ENCODE measurements at places on chromosomes 7 and 10.

- H3K27ac ChIP-seq = no peak overlapping the region
- H3K4me3 ChIP-seq = no peak overlapping the region
- no peak for DNase-seq
- no peaks in the 10 kb centered on the region for H3K27me3 ChIP-seq
Observed at GRCh38 chr7:8913682-8914081, 480.3 kb downstream of the NXPH1 start.

DNA sequence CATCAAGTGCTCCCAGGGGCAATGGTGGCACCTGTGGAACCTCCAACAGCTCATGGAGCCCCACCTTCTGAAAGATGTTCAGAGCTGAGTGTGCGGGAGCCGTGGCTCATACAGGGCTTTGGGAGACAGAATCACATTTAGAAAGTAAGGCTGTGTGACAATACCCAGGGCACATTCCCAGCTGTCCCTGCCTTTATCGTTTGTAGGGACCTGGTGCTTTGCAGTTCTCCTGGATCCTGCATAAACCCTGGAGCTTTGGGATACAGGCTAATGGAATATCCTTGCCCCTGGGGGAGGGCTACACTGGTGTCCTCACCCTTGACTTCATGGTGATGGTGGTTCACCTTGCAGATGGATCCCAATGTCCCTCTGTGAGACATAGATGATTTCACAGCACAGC is 134.8 kb upstream of the LAMB4 start:
- no peak overlapping the region for H3K4me3 ChIP-seq
- H3K4me1 ChIP-seq = no peaks in the 10 kb centered on the region
- H3K27ac ChIP-seq = no peak overlapping the region
- H3K27me3 ChIP-seq = no peaks in the 10 kb centered on the region

DNA sequence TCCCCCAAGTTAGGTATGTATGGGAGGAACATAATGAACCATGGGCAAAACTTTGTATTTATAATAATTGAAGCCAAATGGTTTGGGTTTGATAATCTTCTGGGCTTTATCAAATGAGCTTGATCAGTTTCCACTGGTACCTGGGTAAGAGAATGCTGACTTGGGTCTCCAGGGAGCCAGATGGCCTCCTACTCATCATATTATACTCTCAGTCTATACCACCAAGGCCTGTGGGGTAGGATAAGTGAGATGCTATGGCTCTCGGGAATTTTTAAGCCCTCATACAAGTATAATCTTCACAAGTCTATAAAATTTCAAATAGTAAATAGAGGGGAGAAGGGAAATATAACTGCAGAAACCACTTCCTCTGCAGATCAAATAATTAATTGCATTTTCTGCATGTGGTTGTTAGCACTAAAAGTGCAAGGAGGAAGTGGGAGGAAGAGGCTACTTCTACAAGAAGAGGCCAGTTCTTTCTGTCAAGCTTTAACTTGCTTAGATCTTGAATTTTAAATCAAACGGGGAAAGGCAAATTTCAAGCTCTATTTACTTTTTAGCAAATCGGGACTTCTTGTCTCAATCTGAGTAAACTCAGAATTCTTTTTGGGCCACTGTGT is 349.0 kb downstream of the SORCS1 start:
- H3K4me3 ChIP-seq = no peak overlapping the region
- H3K27me3 ChIP-seq = no peaks in the 10 kb centered on the region
- H3K27ac ChIP-seq = no peak overlapping the region
- no peak for DNase-seq
- H3K4me1 ChIP-seq = no peaks in the 10 kb centered on the region

DNA sequence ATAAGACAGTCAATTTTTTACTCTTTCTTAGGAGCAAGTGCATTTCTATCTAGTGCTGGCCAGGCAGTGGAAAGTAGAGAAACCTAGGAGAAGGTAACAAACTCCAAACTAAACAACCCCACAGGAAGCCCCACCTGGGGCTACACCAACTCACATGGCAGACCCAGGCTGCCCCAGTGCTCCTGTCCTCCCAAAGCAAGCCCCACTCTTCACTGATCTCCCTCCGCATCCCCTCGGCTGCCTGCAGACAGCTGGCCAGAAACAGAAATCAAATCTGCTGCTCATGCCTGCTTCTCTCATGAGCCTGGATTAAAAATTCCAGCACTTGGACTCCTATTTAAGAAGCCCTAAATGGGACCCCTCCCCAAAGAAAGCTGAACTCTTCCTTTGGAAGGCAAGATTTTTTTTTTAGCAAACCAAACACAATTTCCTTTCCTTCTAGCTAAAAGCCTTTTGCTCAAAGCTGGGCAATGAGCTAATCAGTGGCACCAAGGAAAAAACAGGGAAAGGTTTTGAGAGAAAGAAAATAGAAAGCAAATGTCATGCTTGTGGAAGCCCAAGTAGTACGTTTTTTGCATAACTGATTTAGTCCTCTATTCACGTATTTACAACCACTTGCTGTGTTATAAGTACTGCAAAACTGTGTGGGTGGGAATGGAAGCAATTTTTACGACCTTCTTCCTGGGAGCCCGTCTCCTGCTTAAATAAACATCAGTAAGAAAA is 10.8 kb downstream of the PDE1C start:
- H3K27me3 ChIP-seq = no peaks in the 10 kb centered on the region
- no peak for DNase-seq
- peak overlapping the region; percentile 49 for H3K27ac ChIP-seq
- peak overlapping the region; percentile 33 for H3K4me3 ChIP-seq
- no peaks in the 10 kb centered on the region for H3K36me3 ChIP-seq

DNA sequence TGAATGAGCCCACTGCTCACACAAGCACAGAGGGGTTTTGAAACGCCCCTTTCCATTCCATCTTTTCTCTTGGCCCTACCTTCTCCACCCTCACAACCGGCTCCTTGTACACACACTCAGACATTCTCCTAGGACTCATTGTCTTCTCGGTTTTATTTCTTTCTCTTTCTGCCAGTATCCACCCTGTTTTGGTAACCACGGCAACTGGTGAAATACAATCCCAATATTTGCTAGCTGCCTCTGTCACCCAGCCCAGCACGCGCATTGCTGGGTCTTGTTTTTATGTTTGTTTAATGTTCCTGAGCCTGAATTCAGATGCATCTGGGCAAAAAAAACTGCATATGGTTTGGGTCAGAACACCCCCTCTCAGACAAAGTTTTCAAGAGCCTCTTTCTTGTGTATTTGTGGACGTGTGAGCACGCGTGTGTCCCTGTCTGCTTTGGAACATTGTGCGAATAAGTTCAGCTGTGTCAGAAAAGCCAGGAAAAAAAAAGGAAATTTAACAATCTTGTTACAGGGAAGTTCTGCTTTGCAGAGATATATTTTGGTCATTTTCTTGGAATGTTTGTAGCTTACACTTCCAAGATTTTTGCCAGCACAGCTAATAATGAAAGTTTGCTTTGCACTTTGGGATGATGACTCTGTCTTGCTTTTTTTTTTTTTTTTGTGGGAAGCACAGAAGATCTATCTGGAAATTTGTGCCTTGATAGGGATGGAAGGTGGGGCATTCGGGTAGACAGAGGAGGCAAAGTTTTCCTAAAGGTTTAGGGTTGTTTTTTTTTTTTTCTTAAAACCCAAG is 225.9 kb downstream of the TRIL start:
- H3K4me3 ChIP-seq = peak overlapping the region; percentile 32
- no peak for DNase-seq
- no peaks in the 10 kb centered on the region for H3K27me3 ChIP-seq

GRCh38 chr10:52865213-52865612 is 92.6 kb upstream of the MBL2 start:
- H3K27ac ChIP-seq = no peak overlapping the region
- no peaks in the 10 kb centered on the region for H3K36me3 ChIP-seq
- no peak for DNase-seq
- no peaks in the 10 kb centered on the region for H3K4me1 ChIP-seq
- no peaks in the 10 kb centered on the region for H3K27me3 ChIP-seq

GRCh38 chr10:122485670-122486069 is 24.3 kb downstream of the HTRA1 start:
- peak; percentile 60 for DNase-seq
- H3K27ac ChIP-seq = no peak overlapping the region
- H3K4me3 ChIP-seq = no peak overlapping the region
- H3K27me3 ChIP-seq = no peaks in the 10 kb centered on the region
- H3K4me1 ChIP-seq = peaks cover 49% of the 10 kb centered on the region

DNA sequence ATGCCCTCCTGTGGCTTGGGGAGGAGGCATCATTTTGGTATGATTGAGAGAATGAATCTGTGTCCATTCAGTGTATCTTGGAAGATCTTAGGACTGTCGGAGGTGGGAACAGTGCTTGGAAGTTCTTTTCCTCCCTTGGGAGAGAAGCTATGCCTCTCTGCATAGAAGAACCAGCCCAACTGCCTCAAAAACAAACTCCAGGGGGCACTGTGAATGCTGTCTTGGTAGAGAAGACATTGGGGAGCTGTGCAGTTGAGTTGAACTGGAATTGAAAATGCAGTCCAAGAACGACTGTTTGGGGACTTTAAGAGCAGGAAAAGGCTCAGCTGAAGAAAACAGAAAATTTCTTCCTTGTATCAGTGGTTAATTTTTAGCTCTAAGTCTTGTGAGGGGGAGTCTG is 4.9 kb upstream of the GJD4 start:
- H3K4me1 ChIP-seq = no peaks in the 10 kb centered on the region
- no peak overlapping the region for H3K27ac ChIP-seq
- H3K27me3 ChIP-seq = peaks cover 11% of the 10 kb centered on the region
- DNase-seq = no peak
- no peaks in the 10 kb centered on the region for H3K36me3 ChIP-seq
- H3K4me3 ChIP-seq = no peak overlapping the region

GRCh38 chr10:112526139-112526538 is 79.1 kb downstream of the VTI1A start:
- no peak for DNase-seq
- no peaks in the 10 kb centered on the region for H3K36me3 ChIP-seq
- H3K4me3 ChIP-seq = no peak overlapping the region
- no peaks in the 10 kb centered on the region for H3K27me3 ChIP-seq

GRCh38 chr10:71854031-71854430 is 3.0 kb upstream of the PSAP start:
- H3K4me1 ChIP-seq = no peaks in the 10 kb centered on the region
- no peak for DNase-seq
- H3K36me3 ChIP-seq = no peaks in the 10 kb centered on the region
- H3K27ac ChIP-seq = no peak overlapping the region
- no peaks in the 10 kb centered on the region for H3K27me3 ChIP-seq
- no peak overlapping the region for H3K4me3 ChIP-seq

- no peaks in the 10 kb centered on the region for H3K27me3 ChIP-seq
- no peaks in the 10 kb centered on the region for H3K36me3 ChIP-seq
- no peak for DNase-seq
- no peak overlapping the region for H3K4me3 ChIP-seq
Observed at GRCh38 chr10:15223174-15223573, 54.7 kb upstream of the NMT2 start.

DNA sequence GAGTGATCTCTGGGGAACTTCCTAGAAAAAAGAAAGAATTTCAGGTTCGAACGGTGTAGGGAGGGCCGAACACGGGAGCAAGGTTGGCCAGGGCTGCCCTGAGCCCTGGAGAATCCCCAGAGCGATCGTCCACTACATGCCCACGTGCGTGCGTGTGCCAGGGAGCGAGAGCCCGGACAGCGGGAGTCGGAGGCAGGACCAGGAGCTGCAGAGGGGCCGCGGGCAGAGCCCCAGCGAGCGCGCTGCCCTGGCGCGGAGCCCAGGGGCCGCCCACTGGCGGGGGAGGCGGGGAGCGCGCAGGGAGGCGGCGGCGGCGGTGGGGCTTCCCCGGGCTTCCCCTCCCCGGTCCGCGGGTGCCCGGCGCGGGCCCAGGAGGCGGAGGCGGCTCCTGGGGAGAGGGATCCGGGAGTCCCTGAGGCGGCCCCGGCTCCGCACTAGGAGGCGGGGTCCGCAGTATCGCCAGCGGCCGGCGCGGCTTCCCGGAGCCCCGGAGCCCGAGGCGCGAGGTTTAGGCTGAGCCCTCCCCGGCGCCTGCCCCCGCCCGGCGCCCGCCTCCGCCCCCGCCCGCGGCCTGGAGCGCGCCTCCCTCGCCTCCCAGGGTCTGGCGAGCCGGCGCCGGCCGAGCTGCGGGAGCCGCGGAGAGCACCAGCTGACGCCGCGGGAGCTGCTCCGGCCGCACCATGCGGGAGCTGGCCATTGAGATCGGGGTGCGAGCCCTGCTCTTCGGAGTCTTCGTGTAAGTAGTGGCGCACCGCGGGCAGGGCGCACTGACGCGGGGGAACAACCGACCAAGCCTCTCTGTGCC is at the start of gene PLPP4:
TSS of gene PLPP4 (plus strand) at position 602 of the 805 bp plus-strand sequence. CDS start at position 681, 79 bp downstream.
- DNase-seq = no peak
- H3K4me1 ChIP-seq = no peaks in the 10 kb centered on the region
- H3K36me3 ChIP-seq = no peaks in the 10 kb centered on the region
- no peaks in the 10 kb centered on the region for H3K27me3 ChIP-seq
- no peak within 1 kb of the TSS for H3K27ac ChIP-seq

DNA sequence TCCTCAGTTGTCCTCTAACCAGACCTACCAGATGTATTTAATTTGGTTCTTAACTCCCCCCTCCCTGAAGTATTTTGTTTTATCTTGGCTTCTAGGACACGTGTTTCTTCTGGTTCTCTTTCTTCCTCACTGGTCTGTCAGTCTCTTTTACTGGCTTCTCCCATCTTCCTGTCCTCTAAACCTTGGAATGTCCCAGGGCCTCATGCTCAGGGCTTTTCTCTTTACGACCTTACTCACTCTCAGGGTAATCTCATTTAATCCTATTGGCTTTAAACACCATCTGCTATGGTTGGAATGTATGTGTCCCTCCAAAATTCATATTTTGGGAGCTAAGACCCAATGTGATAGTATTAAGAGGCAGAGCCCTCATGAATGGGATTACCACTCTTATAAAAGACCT is 418.2 kb upstream of the PODXL start:
- H3K36me3 ChIP-seq = no peaks in the 10 kb centered on the region
- DNase-seq = no peak
- no peaks in the 10 kb centered on the region for H3K4me1 ChIP-seq
- no peak overlapping the region for H3K27ac ChIP-seq
- H3K4me3 ChIP-seq = no peak overlapping the region
- H3K27me3 ChIP-seq = no peaks in the 10 kb centered on the region

DNA sequence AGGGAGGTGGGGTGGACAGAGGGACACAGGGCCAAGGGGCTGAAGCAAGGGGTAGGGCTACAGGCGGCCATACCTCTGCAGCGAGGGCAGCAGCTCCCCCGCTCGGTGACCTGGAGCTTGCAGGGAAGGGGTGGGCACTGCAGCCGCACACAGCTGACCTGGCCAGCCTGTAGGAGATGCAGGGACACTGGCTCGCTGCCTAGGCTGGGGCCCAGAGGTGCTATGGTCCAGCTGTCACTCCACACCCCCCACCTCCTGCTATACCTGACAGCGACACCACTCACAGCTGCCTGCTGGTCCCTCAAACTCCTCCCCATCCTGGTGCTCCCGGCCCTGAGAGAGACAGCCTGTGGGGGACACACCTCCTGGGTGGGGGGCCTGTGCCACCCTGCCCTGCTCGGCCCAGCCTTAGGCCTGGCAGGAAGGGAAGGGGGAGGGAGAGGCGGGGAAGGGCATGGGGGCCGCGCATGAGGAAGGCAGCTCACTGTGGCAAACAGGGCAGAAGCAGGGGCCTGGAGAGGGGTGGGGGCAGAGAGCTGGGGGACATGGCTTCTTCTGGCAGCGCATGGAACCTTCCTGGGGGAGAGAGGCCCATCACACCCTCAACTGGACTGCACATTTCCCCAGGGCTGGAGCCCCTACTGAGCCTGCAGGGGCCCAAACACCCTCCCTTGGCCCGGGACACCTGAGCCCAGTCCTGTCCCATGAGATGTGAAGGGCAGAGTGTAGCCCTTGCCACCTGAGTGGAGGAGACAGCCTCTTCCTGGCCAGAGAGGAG is 23.9 kb downstream of the ATP6V1F start:
- H3K36me3 ChIP-seq = no peaks in the 10 kb centered on the region
- no peak for DNase-seq
- peaks cover 6% of the 10 kb centered on the region for H3K4me1 ChIP-seq
- no peak overlapping the region for H3K27ac ChIP-seq
- peaks cover 55% of the 10 kb centered on the region for H3K27me3 ChIP-seq

GRCh38 chr10:131211559-131211958 is 100.0 kb downstream of the TCERG1L start:
- DNase-seq = no peak
- H3K4me1 ChIP-seq = no peaks in the 10 kb centered on the region
- no peak overlapping the region for H3K4me3 ChIP-seq
- no peaks in the 10 kb centered on the region for H3K36me3 ChIP-seq

Measured in tibial artery (tissue), 4 donors.